WTC11 (cell line): ENCODE measurements at places on chromosomes 12 and 14.

- no peak for DNase-seq
Observed at GRCh38 chr12:91851741-91852477, 293.7 kb downstream of the BTG1 start.

- DNase-seq = no peak
Observed at GRCh38 chr14:94690896-94691659, 78.8 kb downstream of the GSC start.

GRCh38 chr12:2335513-2335912 lies 282.7 kb downstream of the CACNA1C start:
- no peak for DNase-seq

DNA sequence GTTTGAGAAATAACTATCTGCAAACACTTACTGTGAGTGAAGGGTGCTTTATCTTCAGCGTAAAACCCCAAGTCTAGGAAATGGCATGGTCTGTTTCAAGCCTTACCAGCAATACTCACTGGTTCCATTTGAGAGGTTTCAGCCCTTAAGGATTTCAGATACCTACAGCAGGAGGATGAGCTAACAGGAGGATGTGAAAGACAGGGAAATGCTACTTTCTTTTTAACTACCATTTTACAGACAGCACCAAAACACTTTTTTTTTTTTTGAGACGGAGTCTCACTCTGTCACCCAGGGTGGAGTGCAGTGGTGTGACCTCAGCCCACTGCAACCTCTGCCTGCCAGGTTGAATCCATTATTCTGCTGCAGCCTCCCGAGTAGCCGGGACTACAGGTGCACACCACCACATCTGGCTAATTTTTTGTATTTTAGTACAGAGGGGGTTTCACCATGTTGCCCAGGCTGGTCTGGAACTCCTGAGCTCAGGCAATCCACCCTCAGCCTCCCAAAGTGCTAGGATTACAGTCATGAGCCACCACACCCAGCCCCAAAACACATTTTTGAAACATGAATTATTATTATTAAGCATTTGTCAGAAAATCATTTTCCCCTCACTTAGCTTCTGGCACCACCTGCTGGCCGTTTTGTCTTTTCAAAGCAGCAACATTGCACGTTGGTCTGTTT lies 4.6 kb downstream of the MTRFR start:
- DNase-seq = peak; percentile 63

GRCh38 chr12:101697930-101698799 lies 725 bp downstream of the CHPT1 start:
- no peak for DNase-seq

DNA sequence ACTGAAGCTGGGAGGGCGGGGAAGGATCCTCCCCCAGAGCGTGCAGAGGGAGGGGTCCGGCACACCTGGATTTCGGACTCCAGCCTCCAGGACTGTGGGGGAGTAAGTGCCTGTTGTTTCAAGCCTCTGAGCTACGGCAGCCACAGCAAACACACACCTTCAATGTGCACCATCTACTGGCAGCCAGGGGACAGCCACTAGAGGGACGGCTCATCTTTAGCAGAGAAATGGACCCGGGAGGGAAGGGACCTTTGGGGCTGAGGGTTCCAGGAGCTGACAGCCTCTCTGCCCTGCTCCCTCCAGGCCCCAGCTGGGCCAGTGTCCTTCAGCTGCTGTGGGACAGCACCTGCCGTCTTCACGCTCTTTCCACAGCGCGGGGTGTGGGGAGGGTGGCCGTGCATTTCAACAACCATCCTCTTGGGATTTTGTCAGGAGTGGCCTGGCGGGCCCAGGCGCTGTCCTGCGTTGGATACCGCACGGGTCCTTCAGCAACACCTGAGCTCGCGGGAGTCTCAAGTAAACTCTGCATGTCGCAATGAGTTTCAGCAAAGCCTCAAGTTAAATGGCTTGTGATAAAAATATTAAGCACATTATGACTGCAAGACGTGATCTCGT lies 209.2 kb upstream of the C14orf180 start:
- peak; percentile 66 for DNase-seq

DNA sequence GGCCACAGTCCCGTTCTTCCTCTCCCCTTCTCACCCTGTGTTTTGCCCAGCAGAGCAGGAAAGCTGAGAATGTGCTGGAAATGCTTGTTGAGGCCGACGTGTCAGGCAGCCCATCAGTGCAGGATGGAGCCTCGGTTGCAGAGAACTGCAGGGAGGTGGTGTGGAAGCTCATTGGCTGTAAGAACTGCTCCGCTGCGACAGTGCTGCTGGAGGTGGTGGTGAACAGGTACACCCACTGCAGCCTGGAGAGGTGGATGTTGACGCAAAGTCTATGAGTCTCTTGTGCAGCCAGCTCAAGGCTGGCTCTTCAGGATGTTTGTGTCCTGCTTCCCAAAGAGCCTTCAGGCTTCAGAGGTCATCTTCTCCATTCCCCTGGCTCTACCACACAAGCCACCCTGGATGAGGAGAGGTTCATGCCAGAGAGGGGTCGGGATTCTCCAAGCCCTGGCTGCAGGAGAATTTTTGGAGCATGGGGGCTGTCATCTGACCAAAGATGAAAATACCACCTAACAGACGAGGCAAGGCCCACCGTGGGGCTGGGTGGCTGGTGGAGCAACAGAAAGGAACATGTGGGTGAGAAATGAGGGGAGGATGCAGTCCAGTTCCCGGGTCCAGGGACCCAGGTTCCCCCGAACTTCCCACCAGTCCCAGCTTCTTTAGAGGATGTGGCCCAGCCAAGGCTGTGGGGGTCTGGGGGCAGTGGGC lies 174.1 kb upstream of the PRMT8 start:
- DNase-seq = no peak

DNA sequence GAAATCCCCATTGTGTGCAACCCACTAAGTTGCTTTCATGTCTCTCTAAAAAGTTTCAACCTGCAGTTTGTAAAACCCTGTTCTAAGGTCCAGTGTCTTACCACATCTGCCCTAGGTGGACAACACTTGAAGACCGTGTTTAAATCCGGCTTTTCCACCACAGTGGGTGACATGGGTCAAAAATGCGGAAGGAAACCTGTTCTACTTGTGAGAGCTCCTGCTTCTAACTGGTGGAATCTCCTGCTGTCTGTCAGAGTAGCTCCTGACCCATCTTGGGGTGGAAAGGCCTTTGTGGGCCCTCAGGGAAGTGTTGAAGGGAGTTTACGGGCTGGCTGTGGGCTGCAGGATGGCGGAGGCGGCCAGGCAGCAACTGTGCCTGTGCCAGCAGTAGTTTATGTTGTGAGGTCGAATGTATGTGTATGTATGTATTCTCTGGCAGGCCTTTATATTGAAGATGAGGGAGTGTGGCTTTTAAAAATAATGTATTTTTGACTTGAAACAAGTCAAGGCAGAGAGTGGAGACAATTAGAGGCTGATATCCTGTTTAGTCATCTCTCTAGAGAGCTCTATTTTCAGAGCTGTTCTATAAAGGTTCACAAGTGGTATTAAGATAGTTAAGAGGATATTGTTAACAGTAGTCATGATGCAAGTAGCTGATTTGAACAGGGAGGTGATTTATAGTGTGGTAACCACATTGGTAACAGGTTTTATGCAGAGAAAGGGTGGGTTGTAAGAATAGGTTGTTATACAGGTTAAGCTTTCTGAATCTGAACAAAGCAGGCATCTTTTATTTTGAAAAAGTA lies 67.0 kb downstream of the PRKCH start:
- no peak for DNase-seq

DNA sequence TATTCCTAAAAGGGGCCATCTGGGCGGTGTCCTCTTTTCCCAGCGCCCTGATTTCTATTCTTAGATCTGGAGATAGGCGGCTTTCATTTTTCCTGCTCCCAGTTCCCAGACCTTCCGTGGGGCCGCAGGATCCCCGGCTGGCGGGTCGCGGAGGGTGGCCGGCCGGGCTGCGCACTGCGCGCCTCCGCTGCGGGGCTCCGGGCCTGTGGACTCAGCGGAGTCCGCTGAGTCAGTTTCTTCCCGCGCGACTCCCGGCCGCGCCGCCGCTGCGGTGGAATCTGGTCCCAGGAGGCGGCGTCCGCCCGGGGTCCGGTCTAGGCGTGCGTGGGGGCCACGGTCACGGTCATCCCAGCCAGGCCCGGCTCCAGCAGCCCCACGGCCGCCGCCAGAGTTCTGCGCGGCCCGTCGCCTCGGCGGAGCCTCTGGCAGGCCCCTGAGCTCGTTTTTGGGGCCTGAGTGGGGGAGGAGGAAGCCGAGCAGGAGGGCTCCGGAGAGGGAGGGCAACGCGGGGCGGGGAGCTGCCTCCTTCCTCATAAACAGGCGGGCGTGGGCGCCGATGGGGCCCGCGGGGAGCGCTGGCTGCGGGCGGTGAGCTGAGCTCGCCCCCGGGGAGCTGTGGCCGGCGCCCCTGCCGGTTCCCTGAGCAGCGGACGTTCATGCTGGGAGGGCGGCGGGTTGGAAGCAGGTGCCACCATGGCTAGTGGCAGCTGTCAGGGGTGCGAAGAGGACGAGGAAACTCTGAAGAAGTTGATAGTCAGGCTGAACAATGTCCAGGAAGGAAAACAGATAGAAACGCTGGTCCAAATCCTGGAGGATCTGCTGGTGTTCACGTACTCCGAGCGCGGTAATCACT lies at the start of gene LRRK2:
Gene LRRK2, plus strand, starts transcription at position 559 of the 853 bp plus-strand sequence. Its CDS starts 135 bp downstream, at position 694.
- DNase-seq = peak; percentile 41

DNA sequence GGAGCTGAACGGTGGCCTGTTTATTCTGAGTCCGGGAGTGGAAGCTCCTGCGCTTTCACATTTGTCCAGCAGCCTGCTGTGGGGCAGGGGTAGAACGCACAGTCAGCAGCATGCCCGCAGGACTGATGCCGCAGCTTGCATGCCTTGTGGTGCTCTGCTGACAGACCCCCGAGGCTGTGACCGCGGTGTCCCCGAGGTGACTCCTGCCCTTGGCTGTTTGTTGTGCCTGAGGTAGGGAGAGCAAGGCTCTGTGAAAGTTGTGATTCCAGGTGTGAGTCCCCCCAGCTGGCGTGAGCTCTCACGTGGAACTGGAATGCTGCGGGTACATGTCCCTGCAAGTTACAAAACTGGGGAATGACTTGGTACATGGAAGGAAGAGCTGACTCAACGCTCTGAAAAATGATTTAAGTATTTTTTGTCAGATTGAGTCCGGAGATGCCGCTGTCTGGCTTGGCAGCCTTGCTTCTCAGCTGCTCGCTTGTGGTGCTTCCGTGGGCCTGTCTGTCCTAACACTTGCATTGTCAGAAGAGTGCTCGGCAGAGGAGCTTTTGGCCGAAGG lies 18.1 kb downstream of the MLXIP start:
- no peak for DNase-seq

DNA sequence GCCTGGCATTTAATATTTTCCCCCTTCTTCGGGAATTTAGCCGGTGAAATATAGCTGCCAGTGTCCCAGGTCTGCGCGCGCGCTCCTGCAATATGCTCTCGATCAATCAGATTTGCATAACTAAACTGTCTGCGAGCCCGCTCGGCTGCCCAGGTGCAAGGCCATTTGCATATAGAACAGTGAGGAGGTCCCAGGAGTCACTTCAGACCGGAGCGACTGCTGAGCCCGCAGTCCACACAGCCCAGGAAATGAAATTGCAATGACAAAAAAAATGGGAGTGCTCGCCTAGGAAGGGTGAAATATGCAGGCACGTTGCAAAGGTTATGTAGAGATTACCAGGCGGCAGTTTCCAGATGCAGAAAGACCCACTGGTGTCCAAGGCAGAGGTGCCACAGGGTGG lies 228.5 kb downstream of the VRK1 start:
- peak; percentile 71 for DNase-seq

GRCh38 chr14:98961191-98961590 lies 310.8 kb downstream of the BCL11B start:
- DNase-seq = no peak

- DNase-seq = no peak
Observed at GRCh38 chr12:65501935-65502334, 223.5 kb downstream of the MSRB3 start.

DNA sequence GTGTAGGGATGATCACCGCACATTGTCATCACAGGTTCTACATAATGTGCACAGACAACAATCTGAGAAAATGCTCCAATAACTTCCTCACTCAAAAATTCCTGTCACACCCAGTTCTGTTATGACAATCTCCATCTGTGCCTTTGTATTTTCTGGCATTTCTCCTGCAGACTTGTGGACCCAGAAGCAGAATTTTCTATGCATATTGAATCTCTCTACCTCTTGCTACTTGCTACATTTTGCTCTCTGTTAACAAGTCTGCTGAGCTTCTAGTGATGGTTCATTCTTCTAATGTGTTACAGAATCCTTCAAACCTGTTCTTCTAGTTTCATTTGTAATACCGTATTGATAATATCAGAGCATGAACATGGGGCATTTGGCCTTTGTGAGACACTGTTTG lies 127.8 kb upstream of the PTPRQ start:
- DNase-seq = no peak

DNA sequence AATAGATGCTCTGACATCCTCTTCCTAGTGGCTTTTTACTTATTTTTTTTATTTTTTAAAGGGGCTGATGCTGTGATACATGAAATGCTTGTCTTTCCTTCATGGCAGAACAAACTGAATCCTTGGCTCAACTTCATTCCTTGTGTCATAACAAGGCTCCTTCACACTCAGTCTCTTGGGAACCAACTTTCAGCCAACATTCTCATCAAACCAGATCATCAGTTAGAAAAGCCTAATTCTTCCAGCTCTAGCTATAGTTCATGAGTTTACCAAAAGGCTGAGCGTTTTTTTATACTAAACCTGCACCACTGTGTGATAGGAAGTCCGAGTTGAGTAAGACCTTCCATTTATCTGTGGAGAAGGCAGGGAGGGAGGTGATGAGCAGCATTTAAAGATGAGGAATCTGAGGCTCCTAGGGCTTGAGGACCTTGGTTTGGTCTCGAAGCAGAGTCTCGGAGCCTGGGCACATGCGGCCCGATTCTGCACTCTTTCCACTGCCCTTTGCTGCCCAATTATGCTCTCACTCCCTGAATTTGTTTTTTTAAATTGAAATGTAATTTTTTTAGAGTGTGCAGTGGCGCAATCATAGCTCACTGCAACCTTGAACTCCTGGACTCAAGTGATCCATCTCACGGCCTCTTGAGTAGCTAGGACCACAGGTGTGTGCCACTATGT lies 8.2 kb downstream of the GPRC5D start:
- DNase-seq = no peak

DNA sequence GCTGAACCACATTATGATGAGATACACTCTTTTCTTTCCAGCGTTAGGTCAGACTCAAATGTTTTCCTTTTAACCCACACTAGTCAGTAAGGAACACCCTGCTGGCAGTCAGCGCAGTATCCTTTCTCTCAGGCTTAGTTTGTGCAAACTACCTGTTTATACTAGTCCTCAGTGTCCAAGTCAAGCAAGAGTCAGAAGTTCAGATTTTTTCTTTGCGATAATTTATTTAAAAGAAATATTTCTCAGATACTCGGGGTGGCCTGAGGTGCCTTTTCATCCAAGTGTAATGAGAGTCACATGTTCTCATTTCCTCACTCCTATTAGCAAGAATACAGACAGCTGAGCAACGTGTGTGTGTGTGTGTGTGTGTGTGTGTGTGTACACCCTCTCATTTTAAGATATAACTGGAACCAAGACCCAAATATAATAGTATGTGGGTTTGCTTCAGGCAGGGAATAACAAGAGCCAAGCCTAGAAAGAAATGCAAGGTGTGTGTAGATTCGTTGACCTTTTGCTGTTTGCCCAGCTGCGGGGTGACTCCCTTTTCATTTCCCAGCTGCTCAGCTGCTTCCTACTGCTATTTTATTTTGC lies 182.7 kb downstream of the KICS2 start:
- DNase-seq = no peak

GRCh38 chr12:9971181-9971580 lies at the start of gene CLEC12A:
Gene CLEC12A (plus strand): TSS chr12:9971409. CDS start chr12:9971597, 188 bp downstream.
- no peak for DNase-seq
